ENCODE measurements at places on chromosomes 12 and 14.
A peak's percentile ranks its signal among the peaks of the same experiment; 100 is the strongest.

DNA sequence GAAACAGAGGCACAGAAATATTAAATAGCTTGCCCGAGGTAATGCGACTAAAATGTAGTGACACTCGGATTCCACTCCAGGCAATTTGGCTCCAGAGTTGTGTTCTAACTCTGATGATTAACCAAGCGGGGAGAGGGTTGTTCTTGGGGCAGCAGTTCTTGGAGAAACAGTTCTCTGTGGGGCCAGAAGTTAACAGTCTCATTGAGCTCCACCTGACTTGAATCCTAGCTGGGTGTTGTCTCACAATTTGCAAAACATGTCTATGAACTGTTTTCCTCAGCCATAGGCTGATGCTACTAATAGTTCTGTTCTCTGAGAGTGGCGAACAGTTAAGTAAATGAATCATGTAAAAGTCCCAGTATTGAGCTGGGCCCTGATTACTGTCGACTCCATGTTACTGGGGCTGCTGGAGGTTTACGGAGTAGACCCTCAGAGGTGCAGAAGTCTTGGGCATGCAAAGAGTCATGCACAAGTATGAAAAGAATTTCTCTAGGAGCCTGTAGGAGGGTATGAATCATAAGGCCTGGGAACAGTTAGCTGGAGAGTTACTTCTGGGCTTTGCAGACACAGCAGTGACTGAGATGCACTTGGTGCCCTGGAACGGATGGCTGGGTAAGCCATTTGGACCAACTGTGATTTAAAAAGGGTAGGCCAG is 15.4 kb upstream of the NIN start:
- peaks cover 4% of the 10 kb centered on the region for H3K4me1 ChIP-seq
- no peaks in the 10 kb centered on the region for H3K27me3 ChIP-seq
- H3K36me3 ChIP-seq, result no peaks in the 10 kb centered on the region
- no peak overlapping the region for H3K4me3 ChIP-seq

- H3K36me3 ChIP-seq, result peaks cover 12% of the 10 kb centered on the region
- peak within 1 kb of the TSS; percentile 91 for H3K4me3 ChIP-seq
- peak within 1 kb of the TSS; percentile 96 for H3K27ac ChIP-seq
Measured at GRCh38 chr14:49620182-49621113, at the start of the genes MGAT2 and RPL36AL. TSS of gene MGAT2 (plus strand) at chr14:49620799. CDS start at chr14:49621269, 470 bp downstream. TSS of gene RPL36AL (minus strand) at chr14:49620626. CDS start at chr14:49619104, 1,522 bp downstream.

- no peak for DNase-seq
- no peaks in the 10 kb centered on the region for H3K4me1 ChIP-seq
- H3K4me3 ChIP-seq, result no peak overlapping the region
- no peak overlapping the region for H3K27ac ChIP-seq
- H3K36me3 ChIP-seq, result no peaks in the 10 kb centered on the region
Measured at GRCh38 chr12:97259098-97259497, 203.5 kb upstream of the RMST start.

DNA sequence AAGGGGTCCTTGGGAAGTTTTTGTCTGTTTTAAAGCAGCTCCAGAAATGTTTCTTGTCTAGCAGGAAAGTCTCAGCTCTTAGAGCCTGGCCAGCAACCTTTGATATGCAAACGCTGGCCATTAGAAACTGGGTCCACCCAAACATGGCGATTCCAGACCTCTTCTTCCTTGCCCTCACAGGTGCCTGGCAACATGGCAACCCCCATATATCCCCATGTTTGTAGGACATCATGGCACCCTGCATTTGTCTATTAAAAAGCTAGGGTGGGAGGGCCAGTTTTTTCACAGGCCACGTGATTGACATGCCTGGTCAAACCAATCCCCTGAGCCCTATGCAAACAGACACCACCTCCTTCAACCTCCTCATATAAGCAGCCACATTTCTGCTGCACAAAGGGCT is 848.7 kb upstream of the FOXG1 start:
- H3K36me3 ChIP-seq, result no peaks in the 10 kb centered on the region
- H3K4me1 ChIP-seq, result no peaks in the 10 kb centered on the region
- H3K4me3 ChIP-seq, result no peak overlapping the region
- H3K27ac ChIP-seq, result no peak overlapping the region
- H3K27me3 ChIP-seq, result no peaks in the 10 kb centered on the region

GRCh38 chr12:103470664-103471063 is 25.1 kb downstream of the C12orf42 start:
- H3K27me3 ChIP-seq, result no peaks in the 10 kb centered on the region
- peak overlapping the region; percentile 17 for H3K27ac ChIP-seq
- H3K4me1 ChIP-seq, result peaks cover 16% of the 10 kb centered on the region
- H3K4me3 ChIP-seq, result no peak overlapping the region
- no peak for DNase-seq

DNA sequence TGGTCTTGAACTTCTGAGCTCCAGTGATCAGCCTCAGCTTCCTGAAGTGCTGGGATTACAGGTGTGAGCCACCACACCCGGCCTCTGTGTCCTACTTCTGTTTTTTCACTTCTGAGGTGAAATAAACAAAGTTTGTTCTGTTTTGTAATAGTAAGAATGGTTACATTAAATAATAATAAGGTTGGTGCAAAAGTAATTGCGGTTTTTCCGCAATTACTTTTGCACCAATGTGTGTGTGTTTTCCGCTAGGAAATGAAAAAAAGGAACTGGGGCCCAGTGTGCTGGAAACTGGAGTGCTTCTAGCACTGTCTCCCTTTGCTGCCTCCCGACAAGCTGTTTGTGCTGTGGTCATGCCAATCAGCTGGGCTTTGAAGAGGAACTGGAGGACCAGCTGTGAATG is 140.9 kb downstream of the NTS start:
- H3K4me1 ChIP-seq, result no peaks in the 10 kb centered on the region
- no peaks in the 10 kb centered on the region for H3K27me3 ChIP-seq
- H3K4me3 ChIP-seq, result no peak overlapping the region
- H3K27ac ChIP-seq, result no peak overlapping the region

Measured in memory B cell (primary cell).